Activated T-helper 2 cell treated with anti-CD3 and anti-CD28 coated beads, Interferon-gamma antibody, Interleukin-2, Interleukin-4, amounts not matched to agents 10 μg/mL and 5 μg/mL and 100 μg/mL, durations not matched to agents 14 hours and 24 hours and 36 hours (primary cell): ENCODE measurements at places on chromosomes 6 and 20.

GRCh38 chr6:12801141-12801540 is 84.6 kb downstream of the PHACTR1 start:
- DNase-seq: no peak

DNA sequence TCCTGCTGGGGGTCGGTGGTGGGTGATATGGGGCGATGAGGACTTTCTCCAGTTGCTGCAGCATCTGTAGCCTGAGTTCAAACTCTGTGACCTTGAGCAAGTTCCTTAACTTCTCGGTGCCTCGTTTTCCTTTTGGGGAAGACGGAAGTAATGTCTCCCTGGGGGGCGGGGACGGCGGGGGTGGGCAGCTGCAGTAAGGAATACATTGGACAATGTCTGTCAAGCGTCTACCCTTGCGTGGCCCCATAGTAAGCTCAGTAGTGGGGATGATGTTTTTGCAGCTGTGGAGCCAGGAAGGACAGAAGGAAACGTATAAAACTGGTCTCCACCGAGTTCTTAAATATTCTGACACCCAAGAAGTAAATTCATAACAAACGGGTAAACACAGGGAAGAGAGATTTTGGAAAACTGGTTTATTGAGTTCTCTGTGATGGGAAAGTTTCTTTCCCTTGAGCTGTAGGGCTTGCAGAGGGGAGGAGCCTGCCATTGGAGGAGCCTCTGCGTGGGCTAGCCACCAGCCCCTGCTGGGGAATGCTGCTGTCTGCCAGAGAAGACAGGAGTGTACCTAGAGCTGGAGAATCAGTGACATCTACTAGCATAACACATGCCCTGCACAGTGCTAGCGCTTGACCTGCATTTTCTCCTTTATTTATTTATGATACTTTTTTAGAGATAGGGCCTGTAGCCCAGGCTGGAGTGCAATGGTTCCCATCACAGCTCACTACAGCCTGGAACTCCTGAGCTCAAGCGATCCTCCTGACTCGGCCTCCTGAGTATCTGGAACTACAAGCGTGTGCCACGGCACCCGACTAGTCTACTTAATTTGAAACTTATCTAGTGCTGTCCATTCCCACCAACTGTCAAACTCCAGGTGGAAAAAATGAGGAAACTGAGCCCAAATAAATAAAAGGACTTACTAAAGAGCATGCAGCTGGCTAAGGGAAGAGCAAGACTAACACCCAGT is 1.2 kb upstream of the ACSS1 start:
- DNase-seq: no peak

- DNase-seq: no peak
Measured at GRCh38 chr6:1231941-1232340, 80.0 kb upstream of the FOXQ1 start.

GRCh38 chr20:31962761-31963160 is 5.2 kb upstream of the XKR7 start:
- DNase-seq: no peak

DNA sequence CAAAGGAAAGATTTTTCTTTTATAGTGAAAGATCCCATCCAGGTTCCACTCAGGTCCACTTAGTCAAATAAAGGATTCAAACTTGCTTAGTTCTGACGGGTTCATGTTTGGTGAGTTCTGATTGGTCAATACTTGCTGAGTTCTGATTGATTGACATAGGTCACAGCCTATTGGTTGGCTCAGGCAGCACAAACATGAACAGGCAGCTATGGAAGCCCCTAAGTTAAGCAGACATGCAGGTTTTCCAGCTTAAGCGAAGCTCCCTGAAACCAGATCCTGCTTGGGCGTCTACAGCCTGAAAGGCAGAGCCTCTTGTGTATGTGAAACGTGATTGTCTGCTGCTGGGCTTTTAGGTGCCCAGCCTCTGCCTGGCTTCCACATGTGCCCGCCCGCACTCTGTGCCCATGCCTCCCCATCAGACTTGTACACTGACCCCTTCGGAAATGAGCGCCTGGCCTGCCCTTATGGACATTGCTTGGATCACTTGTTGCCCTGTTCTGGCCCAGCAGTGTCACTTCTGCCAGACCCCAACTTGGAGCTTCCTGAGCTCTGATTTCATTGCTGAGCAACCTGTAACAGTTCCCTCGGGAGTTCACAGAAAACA is 45.4 kb upstream of the ECI2 start:
- no peak for DNase-seq

DNA sequence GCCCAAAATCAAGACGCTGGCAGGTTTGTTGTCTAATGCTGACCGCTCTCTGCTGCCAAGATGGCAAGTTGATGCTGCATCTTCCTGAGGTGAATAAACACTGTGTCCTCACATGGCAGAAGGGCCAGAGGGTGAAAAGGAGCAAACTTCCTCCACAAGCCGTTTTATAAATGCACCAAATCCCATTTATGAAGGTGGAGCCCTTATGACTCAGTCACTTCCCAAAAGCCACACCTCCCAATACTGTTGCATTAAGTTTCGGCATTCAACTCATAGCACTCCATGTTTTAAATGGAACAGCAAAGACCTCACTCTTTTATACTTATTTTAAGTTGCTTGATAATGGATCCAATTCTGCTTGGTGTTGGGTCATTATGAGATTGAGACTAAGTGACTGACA is 316.6 kb downstream of the RFPL4B start:
- no peak for DNase-seq
